Naive thymus-derived CD8-positive, alpha-beta T cell (primary cell): ENCODE measurements at places on chromosomes 13 and 19.
A peak's percentile ranks its signal among the peaks of the same experiment; 100 is the strongest.

- peaks cover 4% of the 10 kb centered on the region for H3K27me3 ChIP-seq
- DNase-seq: no peak
- H3K4me1 ChIP-seq: no peaks in the 10 kb centered on the region
- H3K36me3 ChIP-seq: no peaks in the 10 kb centered on the region
- no peak overlapping the region for H3K27ac ChIP-seq
- H3K4me3 ChIP-seq: no peak overlapping the region
These were observed 317.3 kb upstream of the MAB21L1 start for GRCh38 chr13:35793823-35794222.

GRCh38 chr13:51811046-51811445 lies 7.1 kb upstream of the DHRS12 start:
- peak overlapping the region; percentile 99 for H3K27ac ChIP-seq
- DNase-seq: no peak
- peaks cover 55% of the 10 kb centered on the region for H3K4me1 ChIP-seq
- H3K36me3 ChIP-seq: peaks cover 4% of the 10 kb centered on the region
- no peaks in the 10 kb centered on the region for H3K27me3 ChIP-seq

GRCh38 chr19:40465025-40465556 lies 454 bp downstream of the BLVRB start:
- H3K27me3 ChIP-seq: peaks cover 10% of the 10 kb centered on the region
- peaks cover 27% of the 10 kb centered on the region for H3K4me1 ChIP-seq
- peak overlapping the region; percentile 89 for H3K4me3 ChIP-seq
- peak; percentile 8 for DNase-seq

DNA sequence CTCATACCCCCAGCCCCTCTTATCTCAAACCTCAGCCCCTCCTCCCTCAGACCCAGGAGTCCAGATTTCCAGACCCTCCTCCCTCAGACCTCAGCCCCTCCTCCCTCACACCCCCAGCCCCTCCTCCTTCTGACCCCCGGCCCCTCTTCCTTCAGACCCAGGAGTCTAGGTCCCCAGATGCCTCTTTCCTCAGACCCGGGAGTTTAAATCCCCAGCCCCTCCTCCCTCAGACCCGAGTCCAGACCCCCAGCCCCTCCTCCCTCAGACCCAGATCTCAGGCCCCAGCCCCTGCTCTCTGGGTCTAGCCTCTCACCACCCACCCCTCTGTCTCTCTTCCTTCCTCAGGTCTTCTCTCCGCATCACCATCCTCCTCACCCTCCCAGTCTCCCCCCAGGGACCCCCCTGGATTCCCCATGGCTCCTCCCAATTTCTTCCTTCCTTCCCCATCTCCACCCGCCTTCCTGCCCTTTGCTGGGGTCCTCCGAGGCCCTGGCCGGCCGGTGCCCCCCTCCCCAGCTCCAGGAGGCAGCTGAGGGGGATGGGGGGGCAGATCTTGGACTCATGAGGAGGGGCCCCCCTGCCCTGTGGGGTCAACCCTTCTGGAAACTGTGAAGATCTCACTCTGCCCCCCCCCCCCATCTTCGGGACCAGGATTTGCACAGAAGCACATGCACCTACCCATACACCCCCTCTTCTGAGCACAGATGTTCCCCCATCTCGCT lies 10.7 kb downstream of the BCL3 start:
- H3K27ac ChIP-seq: peak overlapping the region; percentile 90
- no peak overlapping the region for H3K4me3 ChIP-seq
- no peaks in the 10 kb centered on the region for H3K36me3 ChIP-seq
- DNase-seq: no peak
- peaks cover 68% of the 10 kb centered on the region for H3K4me1 ChIP-seq
- no peaks in the 10 kb centered on the region for H3K27me3 ChIP-seq

- H3K4me3 ChIP-seq: no peak overlapping the region
- no peak overlapping the region for H3K27ac ChIP-seq
- no peaks in the 10 kb centered on the region for H3K36me3 ChIP-seq
- no peaks in the 10 kb centered on the region for H3K4me1 ChIP-seq
- DNase-seq: no peak
- H3K27me3 ChIP-seq: no peaks in the 10 kb centered on the region
These were observed 139.1 kb downstream of the ZNF675 start for GRCh38 chr19:23547816-23548430.

DNA sequence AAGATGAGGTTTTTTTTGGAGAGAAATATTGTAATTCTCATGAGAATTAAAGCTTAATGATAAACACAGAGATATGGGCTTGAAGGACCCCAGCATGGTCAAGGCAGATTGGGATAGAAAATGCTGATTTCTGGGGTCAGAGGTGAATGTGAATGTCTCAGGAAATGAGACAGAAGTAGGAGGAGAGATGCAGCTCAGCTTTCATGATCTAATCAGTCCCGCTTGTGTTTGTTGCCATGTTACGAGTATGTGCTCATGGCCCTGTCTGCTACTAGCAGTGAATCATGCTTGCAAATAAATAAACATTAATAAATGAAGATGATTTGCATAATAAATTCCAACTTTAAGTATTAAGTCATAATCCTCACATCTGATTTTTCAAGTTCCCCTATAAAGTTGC lies 23.0 kb upstream of the NDFIP2 start:
- peaks cover 2% of the 10 kb centered on the region for H3K27me3 ChIP-seq
- H3K4me3 ChIP-seq: no peak overlapping the region
- no peak for DNase-seq
- H3K27ac ChIP-seq: no peak overlapping the region
- no peaks in the 10 kb centered on the region for H3K36me3 ChIP-seq

- no peaks in the 10 kb centered on the region for H3K27me3 ChIP-seq
- no peak overlapping the region for H3K4me3 ChIP-seq
- H3K27ac ChIP-seq: no peak overlapping the region
- H3K4me1 ChIP-seq: peaks cover 15% of the 10 kb centered on the region
- DNase-seq: no peak
These were observed 9.9 kb upstream of the SERPINE3 start for GRCh38 chr13:51329606-51330005.

- DNase-seq: no peak
- peaks cover 3% of the 10 kb centered on the region for H3K36me3 ChIP-seq
- H3K4me3 ChIP-seq: no peak overlapping the region
These were observed 2.6 kb upstream of the ZNF486 start for GRCh38 chr19:20164456-20164855.

DNA sequence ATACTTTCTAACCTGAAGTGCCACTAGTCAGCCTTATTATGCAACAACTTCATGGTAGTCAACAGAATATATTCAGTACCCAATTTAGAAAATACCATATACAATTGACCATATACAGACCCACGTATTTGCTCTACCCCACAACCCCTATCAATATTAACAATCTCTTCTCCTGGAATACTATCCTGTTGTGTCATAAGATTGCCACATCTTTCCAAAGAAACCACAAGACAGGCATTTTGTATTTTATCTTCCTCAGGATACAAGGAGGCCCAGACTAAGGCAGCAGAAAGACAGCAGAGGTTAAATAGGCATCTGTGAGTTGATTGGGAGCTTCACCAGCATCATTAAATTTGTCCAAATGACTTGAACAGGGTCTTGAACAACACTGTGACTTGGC lies 4.5 kb downstream of the SPART start:
- H3K27ac ChIP-seq: peak overlapping the region; percentile 6
- H3K27me3 ChIP-seq: no peaks in the 10 kb centered on the region
- no peaks in the 10 kb centered on the region for H3K36me3 ChIP-seq
- peaks cover 54% of the 10 kb centered on the region for H3K4me1 ChIP-seq
- no peak overlapping the region for H3K4me3 ChIP-seq

- no peaks in the 10 kb centered on the region for H3K4me1 ChIP-seq
- peaks cover 7% of the 10 kb centered on the region for H3K27me3 ChIP-seq
- H3K4me3 ChIP-seq: no peak overlapping the region
- no peak for DNase-seq
- no peaks in the 10 kb centered on the region for H3K36me3 ChIP-seq
- H3K27ac ChIP-seq: no peak overlapping the region
These were observed 353.1 kb downstream of the EFNB2 start for GRCh38 chr13:106182404-106182803.
